ENCODE measurements at places on chromosomes 4 and X. TPM values are rescaled to one million over a fixed set of nuclear protein-coding genes. Genes with fewer than 3 reads are reported as not detected.
A peak's percentile ranks its signal among the peaks of the same experiment; 100 is the strongest.

VSIG1 gene
- total RNA-seq = 0.56 TPM

- no peak overlapping the region for H3K4me3 ChIP-seq
- no peak overlapping the region for H3K27ac ChIP-seq
- H3K27me3 ChIP-seq = no peaks in the 10 kb centered on the region
These were observed 132.4 kb downstream of the CORIN start for GRCh38 chr4:47705326-47705981.

DNA sequence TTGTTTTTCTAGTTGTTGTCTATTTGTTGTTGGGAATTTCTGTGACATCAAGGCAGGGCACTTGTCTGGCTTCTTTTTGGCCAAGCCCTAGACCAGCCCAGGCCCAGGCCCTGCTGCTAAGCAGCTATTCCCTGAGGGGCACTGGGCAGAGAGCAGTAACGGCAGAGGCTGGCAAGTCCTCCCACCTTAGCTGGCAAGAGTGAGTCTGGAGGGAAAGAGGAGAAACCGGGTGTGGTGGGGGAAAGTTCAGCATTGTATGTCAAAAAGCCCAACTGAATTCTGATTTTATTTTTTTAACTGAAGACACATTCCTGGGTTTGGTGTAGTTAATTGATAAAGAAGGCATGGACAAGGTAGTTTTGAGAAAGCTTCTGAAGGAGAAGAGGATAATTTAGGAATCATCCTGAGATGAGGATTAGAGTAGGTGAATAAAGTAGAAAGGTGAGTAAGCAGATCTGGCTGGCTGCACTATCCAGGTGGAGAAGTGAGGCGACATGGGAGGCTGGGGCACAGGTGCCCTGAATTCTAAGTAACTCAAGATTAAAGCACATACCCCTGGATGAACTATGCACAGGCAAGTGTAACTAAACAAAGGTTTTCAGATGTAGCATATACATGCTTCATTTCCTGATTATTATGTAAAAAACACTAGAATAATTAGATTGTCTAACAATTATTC is 57.4 kb downstream of the TAPT1 start:
- H3K27ac ChIP-seq = no peak overlapping the region
- no peak for DNase-seq
- H3K4me1 ChIP-seq = peaks cover 22% of the 10 kb centered on the region
- H3K4me3 ChIP-seq = peak overlapping the region; percentile 80
- peaks cover 3% of the 10 kb centered on the region for H3K27me3 ChIP-seq

DNA sequence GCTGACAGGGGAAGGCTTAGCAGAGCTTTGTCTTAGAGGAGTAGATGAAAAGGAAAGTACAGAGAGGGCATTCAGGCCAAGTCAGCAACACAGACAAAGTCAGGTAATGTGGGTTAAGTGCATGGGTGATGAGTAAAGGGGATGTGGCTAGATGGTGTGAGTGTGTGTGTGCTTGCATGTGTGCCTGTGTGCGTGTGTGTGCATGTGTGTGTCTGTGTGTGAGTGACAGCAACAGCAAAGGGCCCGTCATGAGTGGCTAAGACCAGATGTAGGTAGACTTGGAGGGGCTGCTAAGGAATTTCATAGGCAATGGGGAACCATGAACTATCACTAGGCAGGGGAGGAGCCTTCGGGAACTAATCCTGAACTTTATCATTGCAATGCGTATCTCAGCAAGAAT is 2.2 kb upstream of the GPR78 start:
- peaks cover 2% of the 10 kb centered on the region for H3K4me1 ChIP-seq
- no peak overlapping the region for H3K4me3 ChIP-seq
- H3K27ac ChIP-seq = no peak overlapping the region
- no peak for DNase-seq
- H3K27me3 ChIP-seq = peaks cover 15% of the 10 kb centered on the region

DNA sequence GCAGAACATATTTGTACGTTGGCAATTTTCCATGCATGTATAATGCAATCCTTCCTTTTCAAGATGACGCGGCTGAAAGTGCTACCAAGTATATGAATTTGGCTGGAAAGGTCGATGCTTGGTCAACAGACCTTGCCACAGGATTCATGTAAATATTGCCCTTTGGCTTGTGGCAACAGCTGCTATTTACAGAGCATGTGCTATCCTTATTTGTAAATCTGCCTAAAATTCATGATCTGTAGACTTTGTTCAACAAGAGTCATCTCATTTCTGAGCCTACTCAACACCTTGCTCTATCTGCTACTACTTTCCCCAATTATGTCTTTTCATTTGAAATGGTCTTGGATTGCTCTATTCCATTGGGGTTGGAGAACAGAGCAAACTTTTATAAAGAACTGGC is 1.9 kb upstream of the SMARCA1 start:
- DNase-seq = no peak
- H3K4me3 ChIP-seq = no peak overlapping the region
- H3K4me1 ChIP-seq = peaks cover 2% of the 10 kb centered on the region
- no peaks in the 10 kb centered on the region for H3K36me3 ChIP-seq

DNA sequence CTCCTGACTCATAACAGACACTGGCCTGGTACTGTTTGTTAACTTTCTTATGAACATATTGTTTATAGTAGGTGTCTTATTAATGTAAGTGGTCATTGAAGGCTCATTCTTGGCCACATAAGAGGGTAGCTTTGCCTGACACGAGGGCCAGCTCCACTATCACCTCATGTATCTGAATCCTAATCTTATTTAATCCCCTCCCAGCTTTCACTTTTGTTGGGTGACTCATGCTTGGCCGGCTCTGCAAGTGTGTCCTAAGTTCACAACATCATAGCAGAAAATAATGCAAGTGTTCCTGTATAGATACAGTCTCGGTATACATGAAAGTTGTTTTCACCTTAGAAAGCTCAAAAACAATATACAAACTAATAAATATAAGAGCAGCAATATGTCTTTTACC is 283.8 kb downstream of the IQCM start:
- DNase-seq = no peak
- H3K4me1 ChIP-seq = no peaks in the 10 kb centered on the region
- no peaks in the 10 kb centered on the region for H3K27me3 ChIP-seq
- no peak overlapping the region for H3K27ac ChIP-seq

DNA sequence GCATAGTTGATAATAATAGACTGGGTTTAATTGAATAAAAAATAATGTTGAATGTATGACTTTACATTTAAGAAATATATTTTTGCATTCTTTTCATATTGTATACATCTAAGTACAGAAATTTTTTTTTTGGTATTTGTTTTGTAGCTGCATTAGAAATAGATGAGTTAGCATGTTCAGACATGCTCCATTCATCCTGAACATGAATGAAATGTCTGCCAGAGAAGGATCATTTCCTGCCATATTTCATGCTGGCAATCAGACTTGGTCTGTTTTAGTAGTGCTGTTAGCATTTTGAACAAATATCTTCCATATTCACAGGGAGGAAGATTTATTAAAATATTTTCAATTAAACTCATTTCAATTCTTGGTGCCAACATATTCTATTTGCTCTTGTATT is 98.9 kb downstream of the FRMPD4 start:
- no peak overlapping the region for H3K27ac ChIP-seq
- H3K4me3 ChIP-seq = no peak overlapping the region
- no peak for DNase-seq
- no peaks in the 10 kb centered on the region for H3K27me3 ChIP-seq
- H3K36me3 ChIP-seq = no peaks in the 10 kb centered on the region

DNA sequence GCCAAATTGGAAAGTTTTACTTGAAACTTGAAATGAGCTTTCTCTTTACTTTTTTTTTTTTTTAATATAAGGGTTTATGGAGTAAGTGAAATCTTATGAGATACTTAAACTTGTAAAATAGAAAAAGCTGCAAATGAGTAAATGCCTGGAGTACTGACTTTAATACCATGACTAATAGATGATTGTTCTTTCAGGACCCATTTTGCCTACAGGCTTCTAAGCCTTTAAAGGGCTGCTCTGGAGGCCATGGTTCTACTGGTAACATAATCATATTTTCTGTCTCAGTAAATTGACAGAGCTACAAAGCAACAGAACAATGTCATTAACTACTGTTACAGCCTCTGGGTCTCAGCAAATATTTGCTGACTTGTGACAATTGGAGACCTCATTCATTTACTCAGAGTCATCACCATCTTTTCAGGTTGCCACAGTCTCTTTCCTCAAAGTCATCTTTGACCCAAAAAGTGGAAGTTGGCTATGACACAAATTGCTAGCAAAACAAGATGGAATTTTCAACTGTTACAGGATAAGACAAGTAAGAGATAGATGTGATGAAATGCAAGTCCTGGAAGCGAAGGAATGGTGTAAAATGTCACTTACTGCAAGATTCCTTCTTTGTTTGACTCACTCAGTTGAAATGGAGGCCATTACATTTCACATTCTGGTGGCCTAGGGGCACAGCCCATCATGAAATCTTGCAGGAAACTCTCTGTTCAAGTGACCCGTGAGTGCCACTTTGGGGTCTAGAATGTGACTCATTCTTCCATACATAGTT is 132.7 kb downstream of the BTC start:
- no peak overlapping the region for H3K27ac ChIP-seq
- no peaks in the 10 kb centered on the region for H3K27me3 ChIP-seq
- no peak overlapping the region for H3K4me3 ChIP-seq
- H3K36me3 ChIP-seq = no peaks in the 10 kb centered on the region
- no peak for DNase-seq

- H3K27me3 ChIP-seq = peaks cover 2% of the 10 kb centered on the region
- H3K4me1 ChIP-seq = no peaks in the 10 kb centered on the region
- H3K4me3 ChIP-seq = no peak overlapping the region
- no peak for DNase-seq
- H3K36me3 ChIP-seq = no peaks in the 10 kb centered on the region
These were observed 22.8 kb upstream of the CYBB start for GRCh38 chrX:37757082-37757481.

GRCh38 chr4:32022071-32022470 is 1301.9 kb downstream of the PCDH7 start:
- peaks cover 16% of the 10 kb centered on the region for H3K4me1 ChIP-seq
- no peaks in the 10 kb centered on the region for H3K36me3 ChIP-seq
- no peaks in the 10 kb centered on the region for H3K27me3 ChIP-seq

- no peak for DNase-seq
- peaks cover 10% of the 10 kb centered on the region for H3K4me1 ChIP-seq
- no peak overlapping the region for H3K4me3 ChIP-seq
- no peaks in the 10 kb centered on the region for H3K36me3 ChIP-seq
- no peak overlapping the region for H3K27ac ChIP-seq
- H3K27me3 ChIP-seq = no peaks in the 10 kb centered on the region
These were observed 8.9 kb upstream of the PCDH18 start for GRCh38 chr4:137541181-137541580.
